ENCODE measurements at places on chromosomes 3 and 15.

DNA sequence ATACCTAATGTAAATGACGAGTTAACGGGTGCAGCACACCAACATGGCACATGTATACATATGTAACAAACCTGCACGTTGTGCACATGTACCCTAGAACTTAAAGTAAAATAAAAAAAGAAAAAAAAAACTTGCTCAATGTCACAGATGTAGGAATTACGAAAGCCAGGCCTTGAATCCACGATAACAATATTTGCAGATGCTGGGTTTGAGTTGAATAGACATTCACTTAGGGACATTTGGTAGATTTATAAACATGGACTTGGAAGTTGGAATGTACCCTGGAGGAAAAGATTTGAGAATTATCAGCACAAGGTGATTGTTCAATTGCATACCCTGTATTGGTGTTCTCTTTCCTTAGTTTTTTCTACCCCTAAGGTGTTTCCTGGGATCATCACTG is 260.2 kb upstream of the PEX5L start:
- DNase-seq = no peak

GRCh38 chr3:181808053-181808452 is 96.3 kb downstream of the SOX2 start:
- no peak for DNase-seq

DNA sequence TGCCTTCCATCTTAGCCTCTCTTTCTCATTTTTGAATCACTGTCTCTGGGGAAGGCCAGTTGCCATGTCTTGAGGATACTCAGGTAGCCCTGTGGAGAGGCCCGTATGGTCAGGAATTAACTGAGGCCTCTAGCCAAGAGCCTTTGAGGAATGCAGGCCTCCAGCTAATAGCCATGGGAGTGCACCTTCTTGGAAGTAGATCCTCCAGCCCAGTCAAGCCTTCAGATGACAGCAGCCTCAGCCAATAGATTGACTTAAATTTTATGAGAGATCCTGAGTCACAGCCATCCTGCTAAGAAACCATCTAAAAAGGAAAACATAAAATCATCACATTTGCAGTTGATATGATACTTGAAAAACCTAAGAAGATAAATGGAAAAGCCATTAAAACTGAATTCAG is 112.5 kb upstream of the BNIP2 start:
- no peak for DNase-seq

DNA sequence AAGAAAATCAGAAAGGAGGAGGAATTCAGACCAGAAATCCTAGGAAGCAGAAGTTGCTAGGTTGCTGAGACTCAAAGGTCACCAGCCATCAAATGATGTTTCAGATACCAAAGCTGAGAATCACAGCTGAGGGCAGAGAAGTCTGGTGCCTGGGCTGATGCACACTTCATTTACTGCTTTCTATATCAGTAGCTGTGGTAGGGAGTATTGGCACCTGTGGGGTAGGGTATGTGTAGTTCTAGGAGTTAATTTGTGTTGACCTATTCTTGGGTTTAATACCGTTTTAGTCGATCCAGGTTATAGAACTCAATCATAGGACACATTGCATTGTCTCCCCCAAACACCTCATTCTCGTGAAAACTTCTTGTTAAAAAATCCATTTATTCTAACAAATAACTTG is 529.6 kb downstream of the AGBL1 start:
- no peak for DNase-seq

DNA sequence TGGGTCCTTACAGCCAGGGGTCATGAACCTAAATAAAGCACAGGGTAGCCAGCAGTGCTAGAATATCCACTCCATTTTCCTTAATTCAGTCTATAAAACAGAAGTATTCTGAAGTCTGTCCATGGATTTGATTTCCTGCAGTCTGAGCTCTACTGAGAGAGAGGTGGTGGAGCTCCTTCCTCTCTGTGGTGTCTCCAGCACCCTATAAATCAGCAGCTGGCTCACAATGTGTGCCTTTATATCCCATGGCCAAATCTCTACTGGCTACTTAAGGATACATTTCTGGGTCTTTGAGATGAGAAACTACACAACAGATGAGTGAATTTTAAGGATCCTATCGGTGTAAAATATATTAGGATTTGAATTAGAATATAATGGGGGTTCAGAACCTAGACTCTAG is 339.9 kb upstream of the RBMS3 start:
- no peak for DNase-seq

- DNase-seq = no peak
These were observed 71.5 kb downstream of the ZMAT3 start for GRCh38 chr3:179000144-179000543.

- DNase-seq = no peak
These were observed 79.6 kb upstream of the C3orf49 start for GRCh38 chr3:63739474-63739873.

All from erythroblast (primary cell).